Fibroblast of skin of right quadriceps (primary cell): ENCODE measurements at places on chromosomes 16 and 17.

DNA sequence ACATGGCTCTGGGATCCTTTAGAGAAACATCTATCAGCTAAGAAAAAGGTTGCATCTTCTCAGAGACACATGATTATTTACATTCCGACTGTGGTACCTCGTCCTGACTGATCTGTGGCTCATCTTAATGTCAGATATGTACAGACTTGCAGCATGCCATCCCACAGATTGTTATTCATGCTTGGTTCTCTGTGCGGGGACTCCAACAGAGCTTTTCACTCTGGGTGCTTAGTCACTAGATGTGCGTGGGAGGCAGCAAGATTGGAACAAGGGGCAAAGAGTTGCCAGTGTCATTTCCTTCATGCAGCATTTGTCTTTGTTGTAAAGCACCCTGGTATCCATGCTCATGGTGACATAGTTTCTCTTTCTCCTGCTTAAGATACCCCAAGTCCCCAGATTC, 179.1 kb upstream of the CACNG5 start:
- peak; percentile 53 for DNase-seq

DNA sequence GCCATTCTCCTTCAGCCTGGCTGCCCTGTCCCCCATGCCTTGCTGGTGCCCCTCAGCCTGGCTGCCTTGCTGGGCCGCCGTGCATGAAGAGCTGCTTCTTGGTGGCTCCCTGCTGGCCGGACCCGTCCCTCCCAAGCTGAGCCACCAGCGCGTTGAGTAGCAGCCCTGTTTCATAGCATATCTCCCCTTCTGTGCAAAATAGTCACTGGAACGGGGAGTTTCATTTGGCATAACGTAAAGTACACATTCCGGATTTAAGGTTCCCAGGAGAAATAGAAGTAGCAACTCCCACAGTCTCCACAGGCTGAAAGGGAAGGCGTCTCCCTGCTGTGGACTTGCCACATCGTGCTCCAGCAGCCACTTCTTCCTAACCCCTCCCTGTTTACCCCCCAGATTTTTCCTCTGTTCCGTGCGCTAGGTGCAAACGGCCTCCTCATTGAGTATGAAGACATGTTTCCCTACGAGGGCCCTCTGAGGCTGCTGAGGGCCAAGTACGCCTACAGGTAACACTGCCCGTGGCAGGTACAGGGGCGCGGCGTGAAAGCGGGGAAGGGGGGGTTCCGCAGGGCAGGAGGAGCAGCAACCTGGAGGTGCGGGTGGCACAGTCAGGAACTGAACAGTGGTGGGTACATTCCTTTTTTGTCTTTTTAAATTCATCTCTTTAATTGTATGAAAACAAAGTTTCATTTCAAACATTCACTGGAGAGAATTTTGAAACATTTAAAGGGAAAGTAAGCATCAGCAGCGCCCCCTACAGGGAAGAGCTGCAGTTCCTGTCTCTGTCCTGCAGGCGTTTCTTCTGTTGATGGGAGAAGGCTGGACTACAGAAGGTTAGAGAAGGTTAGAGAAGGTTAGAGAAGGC, 5.8 kb upstream of the OGFOD3 start:
- DNase-seq: peak; percentile 18

DNA sequence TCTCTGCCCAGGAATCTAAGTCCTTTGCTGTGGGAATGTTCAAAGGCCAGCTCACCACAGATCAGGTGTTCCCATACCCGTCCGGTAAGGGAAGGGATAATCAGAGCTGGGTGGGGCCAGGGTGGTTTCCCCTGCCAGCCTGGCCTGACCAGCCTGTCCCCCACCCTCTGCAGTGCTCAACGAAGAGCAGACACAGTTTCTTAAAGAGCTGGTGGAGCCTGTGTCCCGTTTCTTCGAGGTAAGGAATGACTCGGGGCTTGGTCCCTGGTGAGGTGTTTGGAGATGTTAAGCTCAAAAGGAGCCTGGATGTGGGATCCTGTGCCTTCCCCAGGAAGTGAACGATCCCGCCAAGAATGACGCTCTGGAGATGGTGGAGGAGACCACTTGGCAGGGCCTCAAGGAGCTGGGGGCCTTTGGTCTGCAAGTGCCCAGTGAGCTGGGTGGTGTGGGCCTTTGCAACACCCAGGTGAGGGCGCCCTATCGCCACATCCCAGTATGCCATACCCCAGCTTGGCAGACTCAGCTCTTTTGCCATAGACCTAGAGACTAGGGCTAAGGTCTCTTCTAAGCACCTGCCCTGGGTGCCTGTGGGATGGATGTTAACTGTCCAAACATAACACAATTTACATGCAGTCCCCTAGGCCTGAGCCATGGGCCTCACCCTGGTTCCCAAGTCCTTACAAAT, 997 bp downstream of the ACADVL start:
- DNase-seq: peak; percentile 57

DNA sequence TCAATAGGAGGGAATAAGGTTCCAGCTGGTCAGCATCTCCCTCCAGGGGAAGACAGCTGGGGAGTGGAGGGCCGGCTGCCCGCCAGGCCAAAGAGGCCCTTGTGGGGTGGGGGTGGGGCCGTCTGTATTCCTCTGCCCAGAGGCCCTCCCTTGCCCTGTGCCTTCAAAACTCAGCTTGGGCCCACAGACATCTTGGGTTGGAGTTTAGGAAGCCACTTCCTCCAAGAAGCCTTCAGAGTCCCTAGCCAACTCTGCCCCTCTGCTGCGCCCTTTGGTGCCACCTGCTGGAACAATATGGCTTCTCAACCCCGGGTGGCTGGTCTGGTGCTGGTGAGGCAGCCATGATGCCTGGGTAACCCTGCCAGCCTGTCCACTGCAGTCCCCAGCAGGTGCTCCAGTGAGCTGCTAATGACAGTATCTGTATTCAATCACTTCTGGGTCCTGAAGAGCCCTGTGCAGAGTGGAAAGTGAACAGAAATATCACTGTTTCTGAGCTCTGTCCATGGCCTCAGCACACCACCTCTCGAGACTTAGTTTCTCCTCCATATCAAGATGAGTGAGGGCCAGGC, 16.7 kb downstream of the HSD11B2 start:
- peak; percentile 24 for DNase-seq

- no peak for DNase-seq
Measured at GRCh38 chr17:57125406-57125805, 40.4 kb downstream of the AKAP1 start.

DNA sequence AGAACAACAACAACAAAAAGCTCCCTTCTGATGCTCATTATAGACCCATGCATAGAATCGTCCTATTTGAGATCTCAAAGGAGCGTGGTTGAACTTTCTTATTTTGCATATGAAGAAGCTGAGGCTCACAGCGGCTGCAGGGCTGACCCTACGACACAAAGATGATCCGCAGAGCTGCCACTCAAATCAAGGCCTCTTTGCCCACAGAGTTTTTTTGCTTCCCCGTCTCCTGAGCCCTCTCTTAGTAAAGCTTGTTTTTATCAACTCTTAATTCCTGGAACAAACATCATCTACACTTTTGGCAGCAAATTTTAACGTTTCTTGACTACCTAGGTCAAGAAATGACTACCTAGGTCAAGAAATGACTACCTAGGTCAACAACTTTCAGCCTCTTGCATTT, 73.7 kb downstream of the C16orf95 start:
- DNase-seq: no peak

DNA sequence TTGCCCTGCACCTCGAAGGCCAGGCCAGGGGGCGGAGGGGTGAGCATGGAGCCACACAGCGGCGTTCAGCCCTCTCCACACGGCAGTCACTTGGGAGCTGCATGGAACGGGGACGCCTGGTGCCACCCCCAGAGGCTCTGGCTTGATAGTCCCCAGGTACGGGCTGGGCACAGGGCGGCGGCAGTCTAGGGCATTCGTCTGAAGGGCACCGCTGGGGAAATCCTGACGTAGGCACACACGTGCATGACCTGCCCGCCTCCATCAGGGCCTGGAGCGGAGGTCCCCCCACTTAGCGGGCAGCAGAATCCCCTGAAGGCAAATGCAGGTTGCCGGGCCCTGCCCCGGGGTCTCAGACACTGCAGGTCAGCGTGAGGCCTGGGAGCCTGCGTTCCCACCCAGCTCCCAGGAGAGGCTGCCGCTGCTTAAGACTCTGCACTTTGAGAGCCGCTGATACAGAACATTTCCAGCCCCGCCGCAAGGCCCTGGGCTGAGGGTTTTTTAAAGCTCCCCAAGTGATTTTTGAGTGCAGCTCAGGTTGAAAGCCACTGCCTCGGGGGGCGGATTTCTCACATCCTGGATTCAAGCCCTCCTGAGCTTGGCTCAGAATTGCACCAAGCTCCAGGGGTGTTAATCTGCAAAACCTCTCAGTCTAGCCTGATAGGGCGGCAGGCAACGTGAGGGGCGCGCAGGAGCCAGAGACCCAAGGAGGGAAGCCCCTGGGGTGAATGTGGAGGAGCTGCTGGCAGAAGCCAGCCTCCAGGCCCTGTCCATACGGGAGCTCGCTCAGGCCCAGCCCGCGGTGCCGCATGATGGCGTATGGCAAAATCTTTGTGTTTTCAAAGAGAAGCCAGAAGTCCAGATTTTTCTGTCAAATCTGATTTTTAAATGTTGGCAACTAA, 182.3 kb upstream of the GSE1 start:
- no peak for DNase-seq
